Activated CD8-positive, alpha-beta memory T cell treated with anti-CD3 and anti-CD28 coated beads for 48 hours (primary cell): ENCODE measurements at places on chromosomes 5 and 9.

DNA sequence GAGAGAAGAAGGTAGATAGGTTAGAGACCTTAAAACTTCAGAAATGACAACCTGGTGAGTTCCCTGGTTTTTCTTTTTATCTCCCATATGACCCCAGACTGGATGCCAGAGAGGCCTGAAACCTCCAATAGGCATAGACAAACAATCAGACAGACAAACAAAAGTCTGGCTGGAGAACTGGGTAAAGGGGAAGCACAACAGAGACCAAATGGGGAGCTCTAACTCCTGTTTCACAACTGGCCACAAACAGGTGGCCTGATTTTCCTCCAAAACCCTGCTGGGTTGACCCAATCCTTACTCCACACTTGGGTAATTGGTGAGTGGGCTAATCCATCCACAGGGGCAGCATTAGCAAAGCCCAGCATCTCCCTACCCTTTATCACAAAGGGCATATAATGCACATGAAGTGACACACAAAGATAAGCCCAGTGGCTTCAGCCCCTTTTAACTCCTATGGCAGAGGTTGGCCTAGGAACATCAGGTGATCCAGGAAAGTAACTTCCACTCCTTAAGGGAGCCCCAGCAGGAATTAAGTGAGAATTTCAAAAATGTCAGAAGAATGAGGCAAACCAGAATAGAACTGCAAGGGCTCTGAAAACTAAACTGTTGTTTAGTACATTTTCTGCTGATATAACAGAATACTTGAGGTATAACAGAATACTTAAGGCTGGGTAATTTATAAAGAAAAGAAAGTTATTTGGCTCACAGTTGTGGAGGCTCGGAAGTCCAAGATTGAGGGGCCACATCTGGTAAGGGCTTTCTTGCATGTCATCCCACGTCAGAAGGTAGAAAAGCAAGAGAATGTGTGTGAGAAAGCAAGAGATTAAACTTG, 60.9 kb upstream of the ROR2 start:
- no peak for DNase-seq

DNA sequence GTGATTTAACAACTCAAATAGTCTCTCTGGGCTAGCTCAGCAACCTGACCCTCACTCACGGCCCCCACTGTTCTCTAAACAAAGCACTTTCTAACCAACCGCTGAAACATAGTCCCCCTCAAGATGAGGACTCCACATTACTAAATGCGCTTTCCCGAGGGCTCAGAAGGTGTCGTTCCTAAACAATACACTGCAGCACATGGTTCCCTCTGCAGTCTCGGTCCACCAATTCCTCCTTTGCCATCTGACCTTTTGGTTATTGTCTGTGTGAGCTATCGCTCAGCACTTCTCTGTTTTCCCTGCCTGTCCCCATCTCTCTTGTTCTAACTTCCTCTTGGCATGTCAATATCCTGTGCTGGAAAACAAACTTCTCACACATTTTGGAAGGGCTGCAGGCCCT, 7.2 kb downstream of the EPB41L4A start:
- DNase-seq = no peak

DNA sequence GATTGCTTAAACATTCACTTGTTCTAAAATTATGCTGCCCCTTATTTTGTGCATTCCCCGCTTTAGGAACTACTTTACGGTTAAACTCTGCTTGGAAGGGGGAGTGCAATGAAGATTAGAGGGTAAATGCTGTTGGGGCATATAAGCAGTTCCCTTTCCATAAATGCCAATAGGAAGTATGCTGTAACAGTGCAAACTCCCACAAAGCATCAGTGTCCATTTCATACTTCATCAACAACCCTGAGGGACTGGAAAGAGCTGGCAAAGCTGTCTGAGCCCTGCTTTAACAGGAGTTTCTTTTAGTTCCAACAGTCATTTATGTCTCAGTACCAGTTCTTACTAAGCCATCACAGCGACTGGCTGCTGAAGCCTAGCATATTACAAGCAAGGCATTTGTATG, 1.8 kb downstream of the ACTL7A start:
- no peak for DNase-seq

DNA sequence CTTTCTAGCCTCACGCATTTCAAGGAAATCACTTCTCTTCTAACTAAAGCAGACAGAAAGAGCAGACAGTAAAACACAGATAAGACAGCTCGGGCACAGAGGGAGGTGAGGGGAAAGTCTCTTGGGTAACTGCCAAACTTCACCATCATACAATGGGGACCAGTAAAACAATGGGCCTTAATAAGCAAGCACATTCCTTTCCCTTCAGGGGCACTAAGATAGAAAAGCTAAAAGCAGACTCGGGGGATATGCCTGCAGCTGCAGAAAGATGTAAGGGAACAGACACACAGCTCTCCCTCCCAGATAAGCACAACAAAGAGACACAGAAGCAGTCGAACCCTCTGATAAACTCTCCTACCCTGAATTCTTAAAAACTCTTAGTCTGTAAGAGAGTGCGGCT, 15.6 kb upstream of the CKS2 start:
- no peak for DNase-seq

GRCh38 chr5:56681346-56681745, 134.0 kb upstream of the MAP3K1 start:
- DNase-seq = no peak

DNA sequence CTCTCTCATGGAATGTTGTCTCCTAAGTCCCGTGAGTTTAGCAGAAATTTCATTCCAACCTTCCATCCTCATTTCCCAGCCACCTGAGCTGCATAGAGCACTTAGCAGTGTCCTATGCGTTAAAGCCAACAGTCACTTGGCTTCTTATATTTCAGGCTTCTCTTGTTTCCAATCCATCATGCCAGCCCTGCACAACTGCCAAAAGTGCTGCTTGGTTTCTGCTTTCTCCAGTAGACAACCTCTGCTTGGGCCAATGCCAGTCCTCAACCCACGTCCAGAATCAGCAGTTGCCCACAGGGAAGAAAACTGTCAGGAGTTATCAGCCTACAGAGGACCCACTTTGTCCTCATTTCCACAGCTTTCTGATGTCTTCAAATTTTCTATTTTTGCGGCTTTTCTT, 42.5 kb downstream of the KCNIP1 start:
- no peak for DNase-seq

DNA sequence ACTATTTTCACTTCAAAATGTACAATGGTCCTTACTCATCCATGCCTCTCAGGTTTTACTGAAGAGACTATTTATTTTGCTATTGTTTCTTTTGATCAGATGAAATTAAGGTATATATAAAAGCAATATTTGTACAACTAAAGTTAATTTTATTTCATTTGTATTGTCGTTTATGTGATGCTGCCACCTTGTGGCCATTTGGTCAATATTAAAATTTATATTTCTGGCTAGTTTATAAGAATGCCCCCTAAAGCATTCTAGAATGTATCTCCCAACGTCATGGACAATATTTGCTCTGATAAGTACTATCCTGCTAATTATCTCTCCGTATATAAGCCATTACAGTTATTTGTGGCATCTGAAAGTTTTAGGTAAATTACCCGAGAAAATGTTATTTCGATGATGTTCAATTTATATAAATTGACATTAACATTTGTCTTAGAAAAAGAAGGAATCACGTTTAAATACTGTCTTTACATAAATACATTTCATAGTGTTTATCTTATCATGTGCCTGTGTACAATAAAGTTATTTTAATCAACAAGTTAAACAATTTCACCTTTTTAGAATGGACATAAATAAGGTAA, 680.0 kb downstream of the TAF11L14 start:
- no peak for DNase-seq

GRCh38 chr9:121545875-121546423, 46.3 kb upstream of the GGTA1 start:
- peak; percentile 40 for DNase-seq
